Lung (tissue), 17 donors: ENCODE measurements at places on chromosomes 6 and 20. TPM values are rescaled to one million over a fixed set of nuclear protein-coding genes. Genes with fewer than 3 reads are reported as not detected.
A peak's percentile ranks its signal among the peaks of the same experiment; 100 is the strongest.

The RNF144B gene
- 56.9 TPM for total RNA-seq

GRCh38 chr6:45184937-45185336 is 143.2 kb upstream of the RUNX2 start:
- no peaks in the 10 kb centered on the region for H3K36me3 ChIP-seq
- DNase-seq, result no peak
- H3K27me3 ChIP-seq, result no peaks in the 10 kb centered on the region
- H3K4me1 ChIP-seq, result no peaks in the 10 kb centered on the region
- no peak overlapping the region for H3K4me3 ChIP-seq

GRCh38 chr6:145963216-145964068 is 716 bp downstream of the SHPRH start:
- H3K4me1 ChIP-seq, result no peaks in the 10 kb centered on the region
- H3K36me3 ChIP-seq, result no peaks in the 10 kb centered on the region
- no peaks in the 10 kb centered on the region for H3K27me3 ChIP-seq

The CRISP2 gene
- 0.28 TPM for total RNA-seq

GRCh38 chr6:36479256-36479655 is 36.5 kb downstream of the KCTD20 start:
- H3K4me1 ChIP-seq, result peaks cover 3% of the 10 kb centered on the region
- no peak overlapping the region for H3K4me3 ChIP-seq
- H3K36me3 ChIP-seq, result peaks cover 15% of the 10 kb centered on the region
- no peak overlapping the region for H3K27ac ChIP-seq
- no peaks in the 10 kb centered on the region for H3K27me3 ChIP-seq

DNA sequence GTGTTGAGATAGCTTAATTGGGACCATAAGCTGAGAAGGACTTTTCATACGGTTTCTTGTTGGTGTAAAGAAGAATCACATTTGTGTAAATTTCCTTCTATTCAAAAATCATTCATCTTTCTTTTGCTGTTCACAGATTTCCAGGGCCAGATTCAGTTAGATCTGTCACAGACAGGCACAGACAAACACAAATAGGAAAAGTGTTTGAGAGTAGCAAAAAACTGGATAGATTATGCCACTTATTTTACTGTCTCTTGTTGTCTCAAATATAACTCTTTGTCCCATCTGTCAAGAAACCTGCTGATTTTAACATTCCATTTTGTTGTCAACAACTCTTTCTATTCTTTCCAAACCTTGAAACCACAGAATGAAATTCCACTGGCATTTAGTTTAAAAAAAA is 142.8 kb downstream of the ID4 start:
- no peaks in the 10 kb centered on the region for H3K4me1 ChIP-seq
- no peak overlapping the region for H3K4me3 ChIP-seq
- DNase-seq, result no peak
- H3K27me3 ChIP-seq, result no peaks in the 10 kb centered on the region
- H3K27ac ChIP-seq, result no peak overlapping the region

DNA sequence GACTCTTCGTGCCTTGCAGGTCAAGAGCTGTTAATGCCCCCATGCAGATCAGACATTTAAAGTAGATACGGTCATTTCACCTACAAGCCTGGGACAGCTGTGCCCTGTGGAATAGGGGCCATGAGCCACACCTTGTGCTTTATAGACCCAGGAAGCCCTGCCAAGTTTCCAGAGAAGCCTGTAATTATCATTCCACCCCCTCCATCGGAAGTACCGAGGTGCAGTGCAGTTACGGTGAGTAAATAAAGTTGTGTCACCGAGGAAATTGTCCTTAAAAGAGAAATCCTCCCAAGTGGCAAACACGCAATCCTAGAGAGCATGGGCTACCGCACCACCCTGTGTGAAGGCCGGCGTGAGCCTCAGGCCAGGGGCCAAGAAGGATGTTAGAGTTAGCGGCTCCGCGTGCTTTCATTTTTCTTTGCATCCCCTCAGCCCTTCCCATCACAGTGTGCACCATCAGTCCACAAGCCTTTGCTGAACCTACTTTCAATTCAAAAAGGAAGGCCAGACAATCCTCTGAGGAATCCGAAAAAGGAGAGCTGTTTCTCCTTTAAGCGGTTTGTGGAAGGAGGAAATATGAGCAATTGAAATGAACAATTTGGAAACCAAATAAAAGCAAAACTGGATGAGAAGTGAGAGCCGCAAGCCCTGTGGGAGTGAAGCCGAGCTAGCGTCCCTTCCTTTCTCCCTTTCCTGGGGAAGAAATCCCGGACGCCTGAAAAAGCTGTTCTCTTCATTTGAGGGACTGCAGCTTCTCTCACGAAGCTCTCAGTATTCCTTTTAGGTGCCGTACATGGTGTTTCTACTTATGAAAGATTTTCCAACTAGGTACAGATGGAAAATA is 183.3 kb upstream of the PDE10A start:
- no peaks in the 10 kb centered on the region for H3K36me3 ChIP-seq
- peaks cover 7% of the 10 kb centered on the region for H3K27me3 ChIP-seq
- H3K4me3 ChIP-seq, result no peak overlapping the region
- DNase-seq, result peak; percentile 35

The HLA-DPA1 gene
- 321 TPM for total RNA-seq

The MACROD2 gene
- total RNA-seq, result 67.1 TPM

GRCh38 chr20:59273739-59274357 is 26.6 kb upstream of the EDN3 start:
- DNase-seq, result no peak
- H3K36me3 ChIP-seq, result no peaks in the 10 kb centered on the region
- H3K4me1 ChIP-seq, result no peaks in the 10 kb centered on the region
- no peaks in the 10 kb centered on the region for H3K27me3 ChIP-seq
- H3K4me3 ChIP-seq, result no peak overlapping the region

GRCh38 chr20:17650301-17651128 is 31.5 kb downstream of the RRBP1 start:
- H3K4me3 ChIP-seq, result no peak overlapping the region
- no peak overlapping the region for H3K27ac ChIP-seq
- no peaks in the 10 kb centered on the region for H3K27me3 ChIP-seq
- peaks cover 31% of the 10 kb centered on the region for H3K4me1 ChIP-seq
- no peak for DNase-seq

DNA sequence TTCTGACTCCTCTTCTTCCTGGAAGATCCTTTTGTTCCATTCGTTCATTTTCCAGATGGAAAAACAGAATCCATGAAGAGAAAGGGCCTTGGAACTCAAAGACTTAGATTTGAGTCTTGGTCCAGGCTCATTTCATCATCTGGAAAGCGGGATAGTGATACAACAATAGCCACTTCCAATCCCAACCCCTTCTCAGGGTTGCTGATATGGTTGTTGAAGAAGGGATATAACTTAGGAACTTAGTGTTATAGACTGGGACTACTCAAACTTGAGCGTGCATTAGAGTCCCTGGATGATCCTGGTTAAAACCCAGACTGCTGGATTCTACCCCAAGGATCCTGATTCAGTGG is 1.3 kb downstream of the GDAP1L1 start:
- peaks cover 14% of the 10 kb centered on the region for H3K27me3 ChIP-seq
- no peak overlapping the region for H3K27ac ChIP-seq
- DNase-seq, result no peak
- no peaks in the 10 kb centered on the region for H3K4me1 ChIP-seq
- no peaks in the 10 kb centered on the region for H3K36me3 ChIP-seq
- H3K4me3 ChIP-seq, result no peak overlapping the region

- H3K27ac ChIP-seq, result no peak overlapping the region
- H3K36me3 ChIP-seq, result no peaks in the 10 kb centered on the region
- H3K4me3 ChIP-seq, result no peak overlapping the region
- no peak for DNase-seq
These were observed 162.7 kb upstream of the SGK1 start for GRCh38 chr6:134480593-134480992.

The CDH4 gene
- total RNA-seq, result 2.1 TPM
